ENCODE measurements at places on chromosomes 12 and 14.

DNA sequence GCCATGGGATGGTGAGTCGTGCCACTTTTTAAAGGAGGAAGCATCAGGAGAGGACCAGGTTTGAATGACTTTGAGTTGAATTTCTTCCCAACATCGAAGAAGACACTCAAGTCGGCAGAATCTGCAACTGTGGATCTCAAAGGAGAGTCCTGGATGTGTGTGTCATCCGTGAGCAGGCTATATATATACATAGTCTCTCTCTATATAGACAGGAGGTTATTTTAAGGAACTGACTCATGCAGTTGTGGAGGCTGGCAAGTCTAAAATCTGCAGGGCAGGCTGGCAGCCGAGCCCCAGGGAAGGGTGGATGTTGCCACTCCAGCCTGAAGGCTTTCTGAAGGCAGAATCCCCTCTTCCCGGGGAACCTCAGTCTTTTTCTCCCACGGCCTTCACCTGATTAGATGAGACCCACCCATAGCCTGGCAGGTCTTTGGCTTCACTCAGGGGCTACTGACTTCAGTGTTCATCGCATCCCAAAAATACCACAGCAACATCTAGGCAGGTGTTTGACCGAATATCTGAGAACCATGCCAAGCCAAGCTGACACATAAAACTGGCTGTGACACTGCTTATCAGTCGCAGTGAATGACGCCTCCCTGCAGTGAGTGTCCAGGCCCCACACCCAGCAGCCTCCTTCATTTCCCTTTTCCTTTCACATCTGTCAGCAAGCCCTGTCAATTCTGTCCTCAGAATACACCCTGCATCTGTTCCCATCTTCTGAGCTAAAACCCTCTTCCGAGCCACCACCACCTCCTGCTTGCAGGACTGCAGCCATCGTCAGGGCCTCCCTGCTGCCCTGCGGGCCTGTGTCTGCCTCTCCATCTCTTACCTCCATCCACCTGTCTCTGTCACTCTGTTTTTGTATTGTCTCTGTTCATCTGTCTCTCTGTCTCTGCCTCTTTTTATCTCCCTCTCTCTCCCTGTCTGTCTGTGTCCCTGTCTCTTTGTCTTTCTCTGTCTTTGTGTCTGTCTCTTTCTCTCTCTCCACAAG lies 54.0 kb downstream of the ZNF664 start:
- no peak for DNase-seq

GRCh38 chr12:4858386-4858785 lies 51.3 kb upstream of the KCNA1 start:
- no peak for DNase-seq

- peak; percentile 93 for DNase-seq
These were observed 79.4 kb upstream of the GPR68 start for GRCh38 chr14:91323671-91324605.

DNA sequence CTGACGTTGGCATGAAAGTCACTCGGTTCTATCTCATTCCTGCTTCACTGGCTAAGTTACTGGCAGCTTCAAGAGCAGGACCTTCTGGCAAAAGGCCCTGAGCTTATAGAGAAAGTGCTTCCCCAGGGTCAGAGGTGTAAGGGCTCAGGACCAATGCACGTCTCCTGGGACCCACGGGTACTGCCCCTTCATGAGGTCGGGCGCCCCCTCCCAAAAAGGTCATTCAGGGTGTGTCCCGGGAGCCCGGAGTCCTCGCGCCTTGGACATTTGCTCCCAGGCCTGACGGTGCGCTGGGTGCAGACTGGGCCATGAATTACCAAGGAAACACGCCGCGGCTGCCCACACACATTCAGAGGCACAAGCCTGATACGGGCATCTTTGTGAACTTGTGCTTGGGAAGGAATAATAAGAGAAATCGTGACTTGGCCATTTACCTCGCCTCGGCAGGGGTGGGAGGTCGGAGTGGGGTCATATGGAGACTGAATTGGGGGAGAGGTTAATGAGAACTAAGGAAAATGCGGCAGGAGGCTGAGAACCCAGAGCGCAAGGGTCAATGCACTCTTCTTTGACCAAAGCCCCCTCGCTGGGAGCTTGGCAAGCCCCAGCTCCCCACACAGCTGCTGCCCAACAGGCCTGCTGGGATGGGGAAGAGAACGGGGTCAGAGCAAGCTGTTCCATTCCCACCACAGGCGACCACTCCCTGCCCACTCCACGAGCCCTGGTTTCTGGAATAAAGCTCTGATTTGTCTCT lies 15.7 kb upstream of the SLC6A12 start:
- DNase-seq, result no peak

- DNase-seq, result no peak
These were observed 6.8 kb upstream of the SLC38A2 start for GRCh38 chr12:46379352-46379751.

DNA sequence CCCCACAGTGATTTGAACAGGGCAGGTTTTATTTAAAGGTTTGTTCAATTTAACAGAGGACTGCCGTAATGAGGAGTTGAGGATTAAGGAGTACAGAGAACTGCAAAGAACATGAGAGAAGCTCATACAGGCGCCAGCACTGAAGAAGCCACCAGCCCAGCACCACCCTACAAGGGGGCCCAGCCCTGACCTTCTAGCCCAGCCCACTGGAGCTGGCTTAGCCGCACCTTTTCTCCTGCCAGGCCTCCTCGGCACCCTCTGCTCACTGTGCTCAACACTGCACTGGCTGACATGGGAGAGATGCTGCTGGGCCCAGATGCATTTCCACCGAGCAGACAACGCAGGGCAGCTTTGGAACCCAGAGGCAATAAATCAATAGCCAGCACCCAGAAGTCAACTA lies 36.5 kb upstream of the SFSWAP start:
- no peak for DNase-seq

DNA sequence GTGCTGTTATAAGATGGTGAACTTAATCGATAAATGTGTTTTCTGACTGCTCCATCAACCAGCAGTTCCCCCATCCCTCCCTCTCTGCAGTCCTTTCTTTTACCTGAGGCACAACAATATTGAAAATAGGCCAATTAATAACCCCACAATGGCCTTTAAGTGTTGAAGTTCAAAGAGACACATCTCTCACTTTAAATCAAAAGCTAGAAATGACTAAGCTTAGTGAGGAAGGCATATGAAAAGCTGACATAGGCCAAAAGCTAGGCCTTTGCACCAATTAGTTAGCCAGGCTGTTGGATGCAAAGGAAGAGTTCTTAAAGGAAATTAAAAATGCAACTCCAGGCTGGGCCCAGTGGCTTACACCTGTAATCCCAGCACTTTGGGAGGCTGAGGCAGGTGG lies 43.7 kb downstream of the SAV1 start:
- no peak for DNase-seq

GRCh38 chr12:40056373-40056772 lies 49.5 kb downstream of the SLC2A13 start:
- DNase-seq, result no peak

DNA sequence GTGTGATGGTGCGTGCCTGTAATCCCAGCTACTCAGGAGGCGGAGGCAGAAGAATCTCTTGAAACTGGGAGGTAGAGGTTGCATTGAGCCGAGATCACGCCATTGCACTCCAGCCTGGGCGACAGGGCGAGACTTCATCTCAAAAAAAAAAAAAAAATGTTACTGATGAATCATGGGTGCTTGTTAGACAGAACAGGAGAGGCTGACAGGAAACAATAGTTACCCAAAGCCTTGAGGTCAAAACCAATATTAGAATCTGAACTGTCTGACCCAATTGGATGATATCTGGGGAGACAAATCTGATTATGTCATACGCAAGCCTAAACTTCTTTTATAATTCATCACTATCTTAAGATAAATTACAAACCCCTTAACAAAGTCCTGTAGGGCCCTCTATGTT lies 40.7 kb upstream of the KIF21A start:
- no peak for DNase-seq

GRCh38 chr12:22731236-22731635 lies 106.3 kb downstream of the ETNK1 start:
- DNase-seq, result no peak

- no peak for DNase-seq
These were observed 40.4 kb downstream of the NIN start for GRCh38 chr14:50790589-50790988.

- DNase-seq, result no peak
These were observed 46.0 kb upstream of the KTN1 start for GRCh38 chr14:55533960-55534359.

DNA sequence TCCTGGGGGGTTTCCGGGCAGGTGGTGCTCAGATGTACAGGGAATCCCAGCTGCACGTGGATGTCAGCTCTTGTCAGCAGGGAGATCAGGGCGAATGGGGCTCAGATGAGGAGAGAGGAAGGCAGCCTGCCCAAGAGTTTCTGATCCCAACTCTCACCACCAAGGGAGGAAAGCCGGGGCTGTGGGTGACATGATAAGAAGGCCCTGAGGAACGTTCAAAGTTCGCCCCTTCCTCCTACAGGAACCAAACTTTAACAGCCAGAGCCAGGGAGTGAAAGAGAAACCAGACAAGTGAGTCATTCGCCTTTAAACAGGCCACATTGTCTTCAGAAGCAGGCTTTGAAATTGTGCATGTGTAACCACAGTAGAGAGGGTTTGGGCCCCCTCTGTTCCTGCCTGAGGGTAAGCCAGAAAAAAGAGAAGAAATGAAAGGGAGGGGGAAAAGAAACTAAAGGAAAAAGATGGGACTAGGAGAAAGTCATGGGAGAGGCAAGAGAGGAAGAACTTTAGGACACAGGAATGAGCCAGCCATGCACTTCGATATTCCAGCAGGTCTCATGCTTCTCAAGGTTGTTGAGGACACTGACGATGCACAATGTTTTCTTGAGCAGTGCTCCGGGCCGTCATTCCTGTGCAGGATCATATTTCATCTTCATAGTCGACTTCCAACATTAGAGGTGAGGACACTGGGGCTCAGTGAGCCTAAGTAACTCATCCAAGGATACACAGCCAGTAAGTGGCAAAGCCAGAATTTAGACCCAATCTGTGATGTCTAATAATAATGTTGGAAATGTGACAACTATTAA lies 691.4 kb upstream of the TBX3 start:
- DNase-seq, result no peak

- DNase-seq, result no peak
These were observed 31.4 kb downstream of the SSPN start for GRCh38 chr12:26226629-26227360.

DNA sequence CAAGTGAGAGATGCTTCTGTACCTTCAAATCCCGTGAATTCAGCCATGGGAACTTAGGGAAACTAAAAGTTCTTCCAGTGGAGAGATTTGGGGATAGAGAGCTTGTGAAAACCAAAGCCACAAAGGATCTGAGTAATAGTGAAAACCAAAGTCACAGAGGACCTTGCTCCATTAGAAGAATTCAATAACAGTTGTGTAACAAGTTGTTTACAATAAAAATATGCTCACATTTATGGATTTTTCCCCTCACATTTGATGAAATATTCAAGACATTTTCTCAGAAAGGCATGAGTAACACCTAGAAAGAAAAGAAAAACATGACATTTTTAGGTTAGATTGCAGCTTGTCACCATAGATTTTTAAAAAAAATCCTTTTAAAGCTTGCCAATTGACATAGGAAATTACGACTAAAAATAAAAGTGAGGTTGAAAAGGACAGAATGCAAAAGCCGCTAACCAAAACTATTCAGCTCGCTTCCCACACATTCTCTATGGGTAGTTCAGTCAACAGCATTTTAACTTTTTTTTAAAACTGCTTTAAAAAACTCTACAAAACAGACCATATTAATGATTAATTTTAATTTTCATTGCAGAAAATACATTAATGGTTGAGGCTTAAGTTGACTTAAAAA lies 113.2 kb downstream of the CAND1 start:
- DNase-seq, result no peak

Measured in activated CD4-positive, alpha-beta T cell treated with anti-CD3 and anti-CD28 coated beads, Interleukin-2, amount 50 U/mL, for 4 hours (primary cell).